ENCODE measurements at places on chromosomes 4 and X.

- DNase-seq, result no peak
Measured at GRCh38 chr4:161167539-161167938, 996.3 kb downstream of the FSTL5 start.

- DNase-seq, result no peak
Measured at GRCh38 chr4:6319530-6320150, 50.0 kb downstream of the WFS1 start.

- no peak for DNase-seq
Measured at GRCh38 chr4:163815776-163816175, 321.3 kb downstream of the TMA16 start.

GRCh38 chr4:39054497-39054896 lies 7.5 kb upstream of the KLHL5 start:
- no peak for DNase-seq

Data from HFFc6 (cell line).